ENCODE measurements at places on chromosomes 6 and 20. TPM values are rescaled to one million over a fixed set of nuclear protein-coding genes. Genes with fewer than 3 reads are reported as not detected.
A peak's percentile ranks its signal among the peaks of the same experiment; 100 is the strongest.

- H3K27ac ChIP-seq = no peak overlapping the region
- H3K27me3 ChIP-seq = no peaks in the 10 kb centered on the region
- no peaks in the 10 kb centered on the region for H3K4me1 ChIP-seq
- H3K36me3 ChIP-seq = no peaks in the 10 kb centered on the region
Measured at GRCh38 chr6:144896289-144896688, 611.2 kb downstream of the UTRN start.

GRCh38 chr20:53128004-53128403, 155.8 kb downstream of the TSHZ2 start:
- H3K27ac ChIP-seq = no peak overlapping the region
- no peaks in the 10 kb centered on the region for H3K4me1 ChIP-seq
- H3K4me3 ChIP-seq = no peak overlapping the region
- no peaks in the 10 kb centered on the region for H3K27me3 ChIP-seq
- DNase-seq = no peak
- H3K36me3 ChIP-seq = no peaks in the 10 kb centered on the region

DNA sequence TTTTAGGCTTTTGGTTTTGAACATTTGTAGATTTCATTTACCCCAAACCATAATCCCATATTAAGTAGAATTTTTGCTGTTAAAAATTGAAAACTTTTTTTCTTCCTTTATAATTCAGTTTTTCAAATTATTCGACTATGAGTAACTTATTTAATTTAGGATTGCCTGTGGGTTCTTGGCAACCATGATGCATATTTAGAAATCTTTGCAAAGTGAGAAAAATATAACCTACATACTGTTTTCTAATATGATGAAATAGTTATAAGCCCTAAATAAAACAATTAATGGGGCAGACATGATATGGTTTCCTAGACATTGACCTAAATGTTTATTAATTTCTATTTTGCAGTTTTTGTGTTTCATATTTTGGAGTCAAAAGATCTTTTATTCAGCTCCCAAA, 23.6 kb downstream of the NEDD9 start:
- no peak for DNase-seq
- no peak overlapping the region for H3K27ac ChIP-seq
- peaks cover 74% of the 10 kb centered on the region for H3K4me1 ChIP-seq
- no peaks in the 10 kb centered on the region for H3K36me3 ChIP-seq
- no peak overlapping the region for H3K4me3 ChIP-seq
- no peaks in the 10 kb centered on the region for H3K27me3 ChIP-seq

DNA sequence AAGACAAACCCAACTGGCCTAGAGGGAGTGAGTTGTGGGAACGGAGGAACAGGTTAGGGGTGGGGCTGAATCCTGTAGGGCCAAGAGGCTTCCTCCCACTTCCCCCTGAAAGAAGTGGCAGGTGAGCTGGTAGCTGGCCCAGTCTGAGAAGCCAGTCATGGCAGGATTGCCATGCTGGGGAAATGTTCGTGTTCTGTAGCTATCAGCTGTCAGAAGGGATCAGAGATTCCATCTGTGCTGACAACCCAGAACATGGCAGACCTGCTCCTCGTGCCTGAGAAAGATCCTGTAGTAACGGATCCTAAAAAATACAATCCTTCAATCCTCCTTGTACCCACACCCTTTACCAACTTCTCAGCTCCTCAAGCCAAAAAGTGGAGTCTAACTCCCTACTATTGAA, 43.0 kb downstream of the BANF2 start:
- H3K36me3 ChIP-seq = no peaks in the 10 kb centered on the region
- H3K27ac ChIP-seq = no peak overlapping the region
- no peaks in the 10 kb centered on the region for H3K4me1 ChIP-seq
- no peak for DNase-seq
- no peaks in the 10 kb centered on the region for H3K27me3 ChIP-seq
- no peak overlapping the region for H3K4me3 ChIP-seq

DNA sequence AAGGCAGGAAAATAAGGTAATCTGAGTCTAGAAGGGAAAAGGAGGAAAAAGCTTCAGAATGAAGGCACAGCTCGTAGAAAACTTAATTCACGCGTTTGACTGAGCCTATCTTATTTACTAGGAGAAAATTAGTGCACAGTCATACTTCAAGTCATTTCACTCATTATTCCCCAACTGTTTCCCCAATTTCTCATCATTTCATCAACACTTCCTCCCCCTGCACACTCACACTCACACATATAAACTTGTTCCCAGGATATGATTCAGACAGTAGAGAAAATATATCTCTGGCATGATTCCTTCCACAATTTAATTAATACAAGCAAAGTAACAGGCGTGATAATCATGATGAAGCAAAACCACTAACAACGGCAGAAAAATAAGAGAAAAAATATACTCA, 94.5 kb upstream of the F13A1 start:
- no peaks in the 10 kb centered on the region for H3K27me3 ChIP-seq
- no peaks in the 10 kb centered on the region for H3K36me3 ChIP-seq
- H3K4me1 ChIP-seq = peaks cover 13% of the 10 kb centered on the region
- H3K4me3 ChIP-seq = no peak overlapping the region
- H3K27ac ChIP-seq = no peak overlapping the region

The LY6G6F gene
- not detected for total RNA-seq

The DLL1 gene
- 11.7 TPM for total RNA-seq

The NKX2-4 gene
- not detected for total RNA-seq

- H3K4me3 ChIP-seq = no peak overlapping the region
- H3K36me3 ChIP-seq = no peaks in the 10 kb centered on the region
- no peak overlapping the region for H3K27ac ChIP-seq
- no peak for DNase-seq
- no peaks in the 10 kb centered on the region for H3K4me1 ChIP-seq
- no peaks in the 10 kb centered on the region for H3K27me3 ChIP-seq
Measured at GRCh38 chr20:9411833-9412232, 102.6 kb upstream of the LAMP5 start.

DNA sequence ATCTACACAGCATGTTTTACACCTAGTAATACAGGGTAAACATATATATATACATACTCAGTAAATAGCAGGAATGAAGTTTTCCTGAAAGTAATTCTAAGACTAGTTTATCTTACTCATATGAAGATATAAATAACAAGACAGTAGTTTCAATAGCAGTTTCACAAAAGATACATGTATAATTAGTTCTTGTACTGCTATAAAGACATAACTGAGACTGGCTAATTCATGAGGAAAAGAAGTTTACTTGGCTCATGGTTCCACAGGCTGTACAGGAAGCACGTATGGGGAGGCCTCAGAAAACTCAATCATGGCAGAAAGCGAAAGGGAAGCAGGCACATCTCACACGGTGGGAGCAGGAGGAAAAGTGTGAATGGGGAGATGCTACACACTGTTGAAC, 16.9 kb downstream of the RARS2 start:
- no peaks in the 10 kb centered on the region for H3K36me3 ChIP-seq
- no peak for DNase-seq
- H3K4me3 ChIP-seq = no peak overlapping the region
- no peak overlapping the region for H3K27ac ChIP-seq
- peaks cover 28% of the 10 kb centered on the region for H3K4me1 ChIP-seq
- no peaks in the 10 kb centered on the region for H3K27me3 ChIP-seq

DNA sequence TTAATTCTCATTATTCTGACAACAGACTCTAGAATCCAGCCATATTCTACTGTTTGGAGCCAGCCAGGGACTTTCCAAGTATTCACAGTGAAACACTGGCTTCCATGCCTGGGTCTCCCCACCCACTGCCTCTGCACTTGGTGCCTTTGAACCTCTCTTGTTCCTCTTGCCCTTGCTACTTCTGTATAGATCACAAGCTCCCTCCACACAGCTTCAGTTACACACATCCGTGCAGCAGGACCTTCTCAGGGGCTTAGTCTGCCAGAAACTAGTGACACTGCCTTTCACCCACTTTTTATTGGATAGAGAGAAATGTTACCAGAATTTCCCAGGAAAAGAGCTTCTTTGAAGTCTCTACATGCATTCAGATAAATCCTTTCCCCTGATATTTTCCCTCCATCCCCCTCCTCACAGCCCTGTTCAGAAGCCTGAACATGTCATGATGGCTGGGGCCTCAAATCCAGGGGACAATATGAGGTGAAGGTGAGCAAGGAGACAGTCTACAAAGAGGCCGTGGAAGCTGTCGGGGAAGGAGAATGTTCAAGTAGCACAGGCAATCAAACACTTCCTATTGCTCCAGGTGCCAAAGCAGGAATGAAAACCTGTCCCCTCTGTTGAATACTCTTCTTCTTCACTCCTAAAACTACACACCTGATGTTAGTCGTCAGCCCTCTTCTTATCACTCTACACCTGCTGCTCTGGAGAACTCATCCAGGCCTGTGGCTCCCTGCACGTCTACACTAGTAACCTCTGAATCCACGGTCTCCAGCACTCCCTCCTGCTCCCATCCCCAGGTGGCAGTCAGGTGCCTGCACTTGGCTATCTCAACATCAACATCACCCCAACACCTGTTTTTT, 20.2 kb upstream of the HLA-DOA start:
- H3K27me3 ChIP-seq = no peaks in the 10 kb centered on the region
- peak overlapping the region; percentile 62 for H3K27ac ChIP-seq
- H3K4me3 ChIP-seq = no peak overlapping the region
- H3K36me3 ChIP-seq = no peaks in the 10 kb centered on the region

GRCh38 chr6:147910281-147910680, 401.8 kb downstream of the SAMD5 start:
- H3K27ac ChIP-seq = no peak overlapping the region
- no peaks in the 10 kb centered on the region for H3K27me3 ChIP-seq

The SNPH gene
- 2.5 TPM for total RNA-seq

- peaks cover 3% of the 10 kb centered on the region for H3K4me1 ChIP-seq
- H3K4me3 ChIP-seq = peak overlapping the region; percentile 43
- no peaks in the 10 kb centered on the region for H3K27me3 ChIP-seq
Measured at GRCh38 chr6:25137916-25138232, 141.3 kb upstream of the CARMIL1 start.

The ARMC2 gene
- total RNA-seq = 0.27 TPM

- H3K27ac ChIP-seq = no peak overlapping the region
- no peaks in the 10 kb centered on the region for H3K36me3 ChIP-seq
- no peak for DNase-seq
- no peak overlapping the region for H3K4me3 ChIP-seq
- H3K4me1 ChIP-seq = no peaks in the 10 kb centered on the region
- no peaks in the 10 kb centered on the region for H3K27me3 ChIP-seq
Measured at GRCh38 chr6:107129370-107129925, 14.1 kb upstream of the BEND3 start.

GRCh38 chr6:112831022-112831421, 483.9 kb downstream of the RFPL4B start:
- H3K27me3 ChIP-seq = no peaks in the 10 kb centered on the region
- no peaks in the 10 kb centered on the region for H3K36me3 ChIP-seq
- H3K4me1 ChIP-seq = no peaks in the 10 kb centered on the region
- H3K4me3 ChIP-seq = no peak overlapping the region
- H3K27ac ChIP-seq = no peak overlapping the region

The PDYN gene
- not detected for total RNA-seq

DNA sequence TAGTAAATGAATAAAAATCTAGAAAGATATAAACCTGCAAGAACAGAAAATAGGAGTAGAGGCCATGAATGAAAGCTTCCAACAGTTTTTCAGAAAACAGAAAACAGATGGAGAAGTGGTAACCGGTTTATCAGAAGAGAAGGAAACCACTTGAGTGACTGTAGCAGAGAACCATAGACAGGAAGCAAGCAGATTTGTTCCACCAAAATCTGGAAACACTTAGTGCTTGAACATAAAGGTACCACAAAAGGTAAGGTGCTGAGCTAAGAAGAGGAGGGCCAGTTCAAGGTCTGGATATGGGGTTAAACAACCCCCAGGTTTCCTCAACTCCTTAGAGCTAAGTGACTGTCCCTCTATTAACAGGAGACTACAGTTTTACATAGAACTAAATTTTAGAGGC, 9.2 kb upstream of the KIAA0319 start:
- H3K4me1 ChIP-seq = peaks cover 9% of the 10 kb centered on the region
- H3K27me3 ChIP-seq = no peaks in the 10 kb centered on the region
- peaks cover 65% of the 10 kb centered on the region for H3K36me3 ChIP-seq
- no peak overlapping the region for H3K27ac ChIP-seq
- no peak for DNase-seq

GRCh38 chr20:47724396-47724795, 60.9 kb downstream of the SULF2 start:
- no peak overlapping the region for H3K4me3 ChIP-seq
- H3K27me3 ChIP-seq = no peaks in the 10 kb centered on the region
- H3K27ac ChIP-seq = no peak overlapping the region
- no peak for DNase-seq

GRCh38 chr6:79808921-79809320, 138.4 kb downstream of the ELOVL4 start:
- H3K27ac ChIP-seq = no peak overlapping the region
- H3K27me3 ChIP-seq = no peaks in the 10 kb centered on the region

DNA sequence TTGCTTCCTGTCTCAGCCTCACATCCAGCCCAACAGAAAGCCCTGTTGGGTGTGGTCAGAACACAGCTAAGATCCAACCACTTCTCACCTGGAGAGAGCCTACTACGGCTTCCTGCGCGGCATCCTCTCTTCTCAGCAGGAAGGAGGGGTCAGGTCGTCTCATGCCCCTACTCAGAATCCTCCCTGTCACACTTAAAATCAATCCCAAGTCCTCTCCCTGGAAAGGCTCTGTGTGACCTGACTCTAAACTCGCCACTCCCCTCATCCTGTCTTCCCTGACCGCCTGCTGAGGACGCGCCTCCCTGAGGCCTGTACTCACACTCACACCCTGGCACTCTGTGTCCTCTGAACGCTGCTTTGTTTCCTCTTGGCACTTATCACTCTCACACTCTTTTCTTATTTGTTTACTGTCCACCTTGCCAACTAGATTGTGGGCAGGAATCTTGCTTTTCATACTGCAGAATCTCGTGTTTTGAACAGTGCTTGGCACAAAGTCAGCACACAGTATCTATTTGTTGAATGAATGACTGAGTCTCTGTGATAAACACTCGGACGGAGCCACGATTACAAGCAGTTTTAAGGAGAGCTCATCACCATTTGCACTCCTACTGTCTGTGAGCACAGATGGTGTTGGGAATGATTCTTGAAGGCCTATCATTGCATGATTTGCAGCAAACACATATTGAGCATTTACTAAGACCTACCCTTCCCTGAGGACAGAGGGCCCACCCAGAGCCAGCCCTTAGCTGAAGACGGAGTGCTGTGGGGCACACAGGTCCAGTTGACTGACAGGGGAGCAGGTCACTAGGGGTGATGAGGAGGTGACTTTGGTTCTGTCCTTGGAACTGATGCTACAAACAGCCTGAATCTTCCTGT, 18.7 kb downstream of the RAB5IF start:
- H3K36me3 ChIP-seq = no peaks in the 10 kb centered on the region
- no peak for DNase-seq
- no peaks in the 10 kb centered on the region for H3K27me3 ChIP-seq
- no peak overlapping the region for H3K4me3 ChIP-seq

The FAM83C gene
- 55.3 TPM for total RNA-seq

- no peaks in the 10 kb centered on the region for H3K36me3 ChIP-seq
- no peak overlapping the region for H3K27ac ChIP-seq
- no peak for DNase-seq
Measured at GRCh38 chr6:150967381-150967780, 101.9 kb downstream of the MTHFD1L start.

GRCh38 chr20:4060064-4060795, 44.9 kb upstream of the RNF24 start:
- no peaks in the 10 kb centered on the region for H3K36me3 ChIP-seq
- H3K4me3 ChIP-seq = no peak overlapping the region
- no peaks in the 10 kb centered on the region for H3K27me3 ChIP-seq

- H3K27me3 ChIP-seq = no peaks in the 10 kb centered on the region
- H3K4me1 ChIP-seq = no peaks in the 10 kb centered on the region
- H3K27ac ChIP-seq = no peak overlapping the region
- H3K36me3 ChIP-seq = no peaks in the 10 kb centered on the region
- DNase-seq = no peak
- H3K4me3 ChIP-seq = no peak overlapping the region
Measured at GRCh38 chr20:26218301-26218700, 521.6 kb upstream of the ZNF337 start.

GRCh38 chr20:9626357-9626756, 112.0 kb downstream of the LAMP5 start:
- no peak overlapping the region for H3K4me3 ChIP-seq
- H3K36me3 ChIP-seq = no peaks in the 10 kb centered on the region
- H3K27ac ChIP-seq = no peak overlapping the region
- no peaks in the 10 kb centered on the region for H3K27me3 ChIP-seq
- no peak for DNase-seq
